ENCODE measurements at places on chromosomes 11 and 22.

- no peak for DNase-seq
These were observed at the start of gene CD151 for GRCh38 chr11:832529-833113. CD151 (plus strand) TSS chr11:832952; CDS start chr11:836070, 3,118 bp downstream.

DNA sequence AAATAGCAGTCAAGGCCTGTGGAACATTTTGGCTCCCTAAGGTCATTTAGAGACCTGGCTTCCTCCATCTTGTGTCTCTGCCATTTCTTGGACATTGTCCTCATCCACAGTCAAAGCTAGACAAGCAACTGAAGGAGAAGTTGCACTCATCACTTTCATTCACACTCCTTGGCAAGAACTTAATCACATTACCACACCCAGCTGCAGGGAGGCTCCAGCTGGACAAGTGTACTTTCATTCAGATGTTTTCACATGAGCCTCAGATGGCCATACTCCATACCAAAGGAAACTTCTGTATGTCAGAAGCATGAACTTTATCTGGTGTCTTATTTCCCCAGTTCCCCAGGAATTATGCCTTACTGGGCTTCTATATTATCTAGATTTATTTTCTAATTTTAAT lies 537.4 kb downstream of the TMEM135 start:
- DNase-seq, result no peak

- no peak for DNase-seq
These were observed 16.4 kb upstream of the IL2RB start for GRCh38 chr22:37165940-37166674.

DNA sequence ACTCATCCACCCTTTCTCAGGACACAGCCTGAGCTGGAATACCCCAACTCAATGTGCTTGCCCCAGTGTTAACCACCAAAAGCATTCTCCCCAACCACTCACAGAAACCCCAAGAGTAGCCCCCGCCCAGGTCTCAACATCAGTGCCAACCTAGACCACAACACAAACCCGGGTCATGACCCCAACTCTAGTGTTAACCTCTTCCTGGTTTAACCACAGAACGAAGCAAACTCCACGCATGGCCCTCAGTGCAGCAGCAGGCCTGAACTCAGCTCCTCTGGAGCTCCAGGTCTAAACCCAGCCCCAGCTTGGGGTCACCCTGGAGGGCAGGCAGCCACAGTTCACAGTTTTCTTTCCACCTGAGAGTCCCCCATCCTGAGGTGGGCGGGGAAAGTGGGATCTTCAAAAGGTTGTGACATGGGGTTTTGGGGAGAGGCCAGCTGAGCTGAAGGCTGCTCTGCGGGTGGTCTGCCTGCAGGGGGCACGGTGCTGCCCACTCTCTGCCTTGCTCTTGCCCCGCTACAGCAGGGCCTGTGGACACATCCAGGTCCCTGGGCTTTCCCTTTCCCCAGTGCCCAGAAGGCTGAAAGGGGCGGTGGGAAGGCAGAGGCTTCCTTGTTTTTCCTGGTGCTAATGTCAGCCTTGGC lies 37.9 kb downstream of the NECTIN1 start:
- DNase-seq, result no peak
